ENCODE measurements at places on chromosomes 2 and 18.

GRCh38 chr2:174645296-174645695 is 47.7 kb upstream of the WIPF1 start:
- no peak for DNase-seq

- no peak for DNase-seq
Measured at GRCh38 chr2:85647823-85648526, 20.0 kb downstream of the SFTPB start.

- DNase-seq: no peak
Measured at GRCh38 chr2:236959876-236960275, 125.8 kb upstream of the COPS8 start.

- no peak for DNase-seq
Measured at GRCh38 chr2:52658598-52658997, 1109.0 kb upstream of the CHAC2 start.

- no peak for DNase-seq
Measured at GRCh38 chr2:104407641-104408040, 446.3 kb upstream of the POU3F3 start.

DNA sequence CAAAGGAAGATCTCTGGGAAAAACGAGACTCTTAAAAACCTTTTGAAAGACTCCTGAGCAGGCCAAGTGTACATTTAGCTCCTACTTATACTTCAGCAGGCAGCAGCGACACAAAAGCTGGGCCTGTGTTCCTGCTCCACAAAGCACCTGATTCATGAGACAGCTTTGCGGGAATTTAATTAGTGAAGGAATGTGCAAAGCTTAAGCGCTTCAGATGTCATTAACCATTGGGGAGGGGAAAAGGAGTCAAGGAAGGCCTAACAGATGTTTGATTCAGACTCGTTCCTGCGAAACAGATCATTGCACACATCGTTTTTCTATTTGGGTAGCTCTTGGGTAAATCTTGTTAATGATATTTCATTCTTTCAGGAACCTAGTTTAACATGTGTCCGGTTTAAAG is 125.9 kb downstream of the MAIP1 start:
- no peak for DNase-seq

- no peak for DNase-seq
Measured at GRCh38 chr2:3160751-3161330, 216.8 kb downstream of the EIPR1 start.

DNA sequence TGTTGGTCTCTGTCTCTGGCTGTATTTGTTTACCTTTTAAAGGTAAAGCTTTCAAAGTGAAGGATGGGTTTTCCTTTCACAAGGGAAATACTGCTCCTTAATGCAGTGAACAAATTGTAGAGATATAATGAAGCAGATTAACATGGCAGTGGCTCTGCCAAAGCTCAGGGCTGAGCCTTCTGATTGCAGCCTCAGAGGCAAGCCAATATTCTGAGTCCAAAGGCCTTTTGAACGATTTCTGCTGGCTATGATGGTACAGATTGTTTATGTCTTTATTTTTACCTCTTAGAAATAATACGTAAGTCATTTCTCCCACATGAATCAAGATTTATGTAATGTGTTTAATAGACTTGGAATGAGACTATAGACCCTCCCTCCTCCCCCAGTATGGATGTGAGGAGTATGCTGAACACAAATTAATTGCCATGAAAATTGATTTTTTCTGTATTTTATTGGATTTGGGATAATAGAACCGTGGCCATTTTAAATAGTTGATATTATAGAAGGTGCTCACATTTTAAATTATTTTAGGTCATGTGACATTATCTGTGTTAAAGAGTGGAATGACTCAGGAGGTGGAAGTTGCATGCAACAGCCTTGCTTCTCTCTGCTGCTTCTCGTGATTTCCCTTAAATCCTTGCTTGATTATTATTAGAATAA is 772 bp downstream of the SCN2A start:
- no peak for DNase-seq

DNA sequence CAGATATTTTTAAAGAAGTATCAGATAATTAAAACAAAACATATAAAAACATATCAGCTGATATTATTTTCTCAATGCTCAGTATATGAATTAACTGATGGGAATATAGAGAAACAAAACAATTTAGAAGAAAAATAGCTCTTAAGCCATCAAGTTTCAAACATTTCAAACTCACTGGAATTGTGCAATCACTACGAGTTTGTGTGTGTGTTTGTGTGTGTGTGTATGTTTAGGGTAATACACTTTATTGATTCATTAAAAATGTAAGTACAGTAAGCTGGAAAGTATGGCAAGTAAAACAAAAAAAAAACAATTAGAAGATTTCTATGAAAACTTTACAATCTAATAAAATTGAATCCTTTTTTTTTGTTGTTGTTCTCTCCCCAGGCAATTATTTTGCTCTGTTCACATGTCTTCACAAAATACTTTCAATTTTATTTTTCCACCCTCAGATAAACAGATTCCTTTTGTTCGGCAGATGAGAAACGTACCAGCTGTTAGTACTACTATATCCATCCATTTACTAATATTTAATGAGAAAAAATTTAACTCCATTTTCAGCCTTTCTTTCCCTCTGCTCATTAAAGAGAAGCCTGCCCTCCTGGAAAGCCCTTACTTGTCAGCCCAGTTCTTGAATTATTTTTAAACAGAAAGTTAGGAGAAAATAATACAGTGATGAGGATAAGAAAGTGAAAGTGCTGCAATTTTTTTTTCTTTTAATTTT is 87.6 kb downstream of the SLC8A1 start:
- no peak for DNase-seq

DNA sequence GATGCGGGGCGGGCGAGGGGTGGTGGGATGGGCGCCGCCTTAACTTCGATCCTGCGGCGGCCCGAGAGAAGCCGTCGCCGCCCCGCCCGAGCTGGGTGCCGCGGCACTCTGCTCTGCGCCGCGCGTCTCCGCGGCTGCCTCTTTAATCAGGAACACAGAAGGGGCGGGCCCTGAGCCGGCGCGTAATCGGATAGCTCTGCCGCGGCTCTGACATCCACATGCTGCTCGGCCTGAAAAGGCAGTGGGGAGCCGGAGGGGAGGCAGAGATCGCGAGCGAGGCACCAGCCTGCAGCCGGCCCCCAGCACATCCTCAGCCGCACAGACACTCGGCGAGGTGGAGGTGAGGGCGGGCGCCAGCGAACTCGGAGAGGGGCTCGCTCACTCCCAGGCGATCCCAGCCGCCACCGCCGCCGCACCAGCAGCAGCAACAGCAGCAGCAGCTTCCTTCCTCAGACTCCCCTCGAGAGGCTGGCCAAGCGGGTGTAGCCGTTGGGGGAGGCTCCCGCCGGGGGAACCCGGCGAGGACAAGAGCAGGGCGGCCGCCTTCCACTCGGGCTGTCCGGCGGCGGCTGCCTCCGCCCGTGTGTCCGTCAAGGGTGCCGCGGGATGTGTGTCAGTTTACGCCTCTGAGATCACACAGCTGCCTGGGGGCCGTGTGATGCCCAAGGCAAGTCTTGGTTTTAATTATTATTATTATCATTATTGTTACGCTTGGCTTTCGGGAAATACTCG is at the start of gene NRP2:
Gene NRP2, plus strand, starts transcription at position 263 of the 732 bp plus-strand sequence. CDS start 790 bp downstream, outside the sequence.
- no peak for DNase-seq

DNA sequence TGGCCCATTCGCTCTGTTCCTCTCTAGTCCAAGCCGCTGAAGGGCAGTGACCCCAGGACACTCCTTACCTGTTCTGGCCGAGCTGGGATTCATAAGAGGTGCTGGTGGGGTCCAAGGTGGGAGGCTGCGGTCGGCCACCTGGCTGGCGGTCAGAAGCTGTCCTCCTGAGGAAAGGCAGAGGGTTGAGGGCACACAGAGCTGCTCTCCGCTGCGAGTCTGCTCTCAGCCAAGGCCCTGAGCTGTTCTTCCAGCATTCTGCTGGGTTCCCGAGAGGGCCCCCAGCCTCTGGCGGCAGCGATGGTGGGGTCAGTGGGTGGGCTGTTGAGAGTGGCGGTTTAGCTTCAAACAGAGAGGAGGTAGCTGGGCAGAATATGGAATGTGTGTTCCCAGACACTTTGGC is 3.8 kb downstream of the PCARE start:
- DNase-seq: no peak

DNA sequence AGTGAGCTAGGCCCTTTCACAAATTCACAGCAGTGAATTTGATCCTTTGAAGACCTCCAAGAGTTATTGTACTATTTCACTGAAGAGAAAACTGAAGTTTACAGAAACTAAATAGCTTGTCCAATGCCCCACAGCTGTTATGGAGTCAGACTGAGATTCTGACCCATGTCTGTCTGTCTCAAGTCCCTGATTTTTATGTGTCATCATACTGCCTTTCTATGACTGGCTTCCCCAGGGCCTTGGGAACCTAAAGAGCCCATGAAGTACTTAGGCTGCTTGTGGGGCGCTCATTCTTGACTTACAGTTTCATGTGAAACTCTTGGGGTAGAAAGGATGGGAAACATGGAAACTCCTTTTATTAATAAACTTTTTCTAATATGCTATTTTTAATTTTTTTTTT is 107.7 kb downstream of the ATL2 start:
- DNase-seq: no peak

GRCh38 chr2:237223201-237223861 is 137.6 kb downstream of the COPS8 start:
- no peak for DNase-seq

DNA sequence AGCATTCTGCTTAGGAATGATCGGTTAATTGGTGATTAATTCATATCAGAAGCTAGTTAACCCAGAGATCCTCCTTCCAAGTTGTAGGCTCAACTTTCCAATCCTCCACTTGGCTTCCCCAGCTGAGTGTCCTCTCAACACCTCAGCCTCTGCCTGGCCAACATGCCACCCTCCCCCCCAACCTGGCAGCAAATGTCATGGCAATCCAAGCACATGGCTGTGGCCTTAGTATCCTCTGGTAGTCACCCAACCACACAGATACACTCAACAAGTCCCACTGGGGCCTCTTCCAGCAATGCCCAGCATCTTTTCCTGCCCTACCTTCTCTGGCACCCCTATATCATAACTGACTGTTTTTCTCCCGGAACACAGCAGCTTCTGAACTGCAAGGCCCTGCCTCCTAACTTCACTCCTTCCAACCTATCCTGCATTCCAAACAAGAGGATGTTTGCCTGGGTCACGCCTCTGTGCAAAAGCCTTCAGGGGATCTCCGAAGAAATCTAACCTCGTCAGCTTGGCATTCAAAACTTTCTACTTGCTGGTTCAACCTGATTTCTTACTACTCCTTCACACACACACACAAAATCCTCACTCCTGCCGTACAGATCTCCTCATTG is 195.0 kb downstream of the CYP26B1 start:
- no peak for DNase-seq

GRCh38 chr2:225117051-225117716 is 74.9 kb upstream of the DOCK10 start:
- no peak for DNase-seq

GRCh38 chr2:191376981-191377629 is 131.9 kb downstream of the MYO1B start:
- DNase-seq: no peak

GRCh38 chr2:176151442-176152287 is at the start of gene HOXD4:
HOXD4 (plus strand) TSS chr2:176151550; CDS start chr2:176151634, 84 bp downstream.
- no peak for DNase-seq

DNA sequence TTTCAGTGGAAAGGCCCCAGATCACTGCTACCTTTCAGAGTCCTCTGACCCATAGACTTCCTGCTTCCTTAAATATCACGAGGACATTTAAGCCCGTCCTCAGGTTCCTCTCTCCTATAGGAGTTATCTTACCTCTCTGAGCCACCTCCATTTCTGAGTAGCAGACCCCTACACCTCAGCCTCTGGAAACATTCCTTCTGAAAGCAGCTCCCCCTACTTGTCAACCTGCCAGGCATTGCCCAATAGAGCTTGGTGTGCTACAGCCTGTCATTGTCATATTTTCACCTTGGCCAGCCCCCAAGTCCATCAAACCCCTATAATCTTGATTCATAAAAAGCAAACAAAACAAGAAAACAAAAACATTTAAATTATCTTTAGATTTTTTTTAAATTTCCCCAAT is 717.9 kb upstream of the SLC8A1 start:
- no peak for DNase-seq

DNA sequence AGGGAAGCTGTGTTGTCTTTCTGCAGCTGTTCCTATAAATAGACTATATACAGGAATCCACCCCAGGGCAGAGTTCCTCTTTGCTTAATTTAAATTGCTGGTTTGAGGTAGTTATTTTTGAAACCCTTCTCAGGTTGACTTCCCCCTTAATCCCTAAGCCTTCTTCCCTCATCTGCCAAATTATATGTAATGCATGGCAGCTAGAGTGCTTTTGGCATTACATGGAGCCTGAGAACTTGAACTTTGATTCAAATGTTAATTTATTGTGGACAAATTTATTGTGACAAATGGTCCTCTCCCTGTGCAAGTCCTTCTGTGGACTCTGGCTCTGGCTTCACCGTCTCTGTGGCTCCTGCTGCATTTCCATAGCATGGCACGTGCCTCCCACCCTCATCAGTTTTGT is 29.2 kb downstream of the MYO1B start:
- DNase-seq: no peak

- DNase-seq: no peak
Measured at GRCh38 chr2:154623819-154624218, 74.7 kb upstream of the KCNJ3 start.

DNA sequence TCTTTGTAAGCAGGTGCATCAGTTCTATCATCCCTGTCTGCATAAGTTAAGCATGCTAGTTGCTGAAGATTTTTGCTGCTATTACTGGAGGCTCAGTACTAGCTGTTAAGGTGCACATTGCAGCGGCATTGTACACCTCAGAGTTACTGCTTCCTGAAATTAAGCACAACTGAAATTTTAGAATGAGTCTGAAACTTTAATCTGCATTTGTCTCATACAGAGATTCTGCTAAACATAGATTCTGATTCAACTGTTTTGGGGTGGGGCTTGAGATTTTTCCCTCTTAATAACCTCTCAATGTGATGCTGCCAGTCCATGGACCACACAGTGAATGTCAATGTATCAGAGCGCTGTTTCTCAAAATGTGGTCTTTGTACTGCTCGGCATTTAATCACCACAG is 585.7 kb upstream of the GCFC2 start:
- DNase-seq: no peak

- no peak for DNase-seq
Measured at GRCh38 chr2:169979025-169979424, 151.8 kb downstream of the UBR3 start.

- DNase-seq: no peak
Measured at GRCh38 chr18:12279781-12280531, 25.8 kb downstream of the CIDEA start.

DNA sequence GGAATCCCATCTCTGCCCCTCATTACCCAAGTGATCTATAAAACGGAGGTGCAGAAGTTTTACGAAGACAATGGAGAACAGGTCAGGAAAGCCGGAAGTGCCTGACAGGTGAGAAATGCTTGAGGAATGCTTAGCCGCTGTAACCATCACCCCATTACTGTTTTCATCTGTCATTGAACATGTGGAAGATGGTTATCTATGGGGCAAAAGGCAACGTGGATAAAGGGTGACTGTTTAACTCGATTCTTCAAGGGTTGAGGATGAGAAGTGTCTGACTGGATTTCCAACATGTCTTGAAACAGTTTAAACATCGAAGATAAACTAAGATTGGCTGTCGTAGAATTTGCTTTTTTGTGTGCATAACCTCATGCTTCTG is 17.3 kb downstream of the HK2 start:
- DNase-seq: no peak

- no peak for DNase-seq
Measured at GRCh38 chr2:136049991-136050920, 64.8 kb upstream of the DARS1 start.

- DNase-seq: no peak
Measured at GRCh38 chr18:24232800-24233199, 93.9 kb downstream of the CABYR start.

- DNase-seq: no peak
Measured at GRCh38 chr2:223635080-223635479, 32.9 kb upstream of the SCG2 start.

GRCh38 chr2:39094717-39095363 is 26.0 kb downstream of the SOS1 start:
- DNase-seq: no peak

- no peak for DNase-seq
Measured at GRCh38 chr2:221282386-221282785, 289.7 kb downstream of the EPHA4 start.
